ENCODE measurements at places on chromosomes 6 and 20.
A peak's percentile ranks its signal among the peaks of the same experiment; 100 is the strongest.

DNA sequence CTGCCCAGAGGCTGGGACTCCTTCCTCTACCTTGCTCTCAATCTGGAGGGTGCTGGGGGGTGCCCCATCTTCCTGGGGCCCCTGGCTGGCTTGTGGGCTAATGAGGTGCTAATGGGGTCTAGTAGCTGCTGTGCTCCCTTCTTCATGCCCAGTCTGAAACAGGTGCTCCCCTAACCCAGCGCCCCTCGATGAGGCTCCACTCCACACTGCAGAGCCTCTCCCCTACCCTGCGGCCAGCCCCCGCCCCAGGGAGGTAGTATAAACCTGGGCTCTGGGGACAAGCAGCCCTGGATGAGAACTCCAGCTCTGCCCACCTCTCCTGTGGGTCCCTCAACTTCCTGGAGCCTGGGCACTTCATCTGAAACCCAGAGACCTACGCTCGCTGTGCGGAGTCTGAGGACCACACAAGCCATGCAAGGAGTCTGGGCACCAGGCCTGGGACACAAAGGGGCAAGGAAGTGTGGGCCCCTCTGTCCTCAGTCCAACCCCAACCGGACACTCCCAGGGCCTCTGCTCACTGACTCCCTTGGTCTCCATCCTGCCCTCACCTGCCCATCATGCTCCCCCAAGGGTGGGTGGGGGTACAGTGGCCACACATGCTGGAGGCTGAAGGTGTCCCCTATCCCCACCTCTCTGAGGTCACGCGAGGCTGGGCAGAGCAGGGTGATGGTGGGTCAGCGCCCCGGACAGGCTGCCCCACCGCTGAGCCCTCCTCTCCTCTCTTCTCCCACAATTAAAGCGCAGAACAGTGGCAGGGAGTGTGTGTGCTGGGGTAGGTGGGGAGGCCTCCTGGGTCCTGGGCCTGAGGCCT is 6.1 kb downstream of the RPL10A start:
- DNase-seq: no peak

DNA sequence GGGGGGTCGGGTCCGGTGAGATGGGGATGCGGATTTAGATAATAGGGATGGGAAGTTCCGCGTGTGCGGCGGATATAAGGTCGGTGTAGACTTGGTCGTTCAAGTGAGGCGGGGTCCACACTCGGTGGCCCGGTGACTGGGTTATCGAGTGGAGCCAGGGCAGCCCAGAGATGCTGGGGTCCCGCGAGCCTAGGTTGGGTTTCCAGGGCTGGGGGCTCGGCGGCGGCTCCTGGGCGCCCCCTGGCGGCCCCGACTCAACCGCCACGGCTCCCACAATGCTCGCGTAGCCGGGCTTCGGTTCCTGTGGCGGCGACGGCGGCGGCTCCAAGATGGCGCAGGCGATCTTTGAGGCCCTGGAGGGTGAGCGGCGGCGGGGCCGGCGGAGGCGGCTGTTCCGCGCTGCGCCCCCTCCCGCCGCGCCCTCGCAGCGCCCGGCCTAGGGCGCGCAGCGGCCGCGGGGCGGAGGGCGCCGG is at the start of gene ZNF341:
Gene ZNF341, plus strand, starts transcription at position 304 of the 473 bp plus-strand sequence. Its CDS starts 26 bp downstream, at position 330.
- peak; percentile 84 for DNase-seq

GRCh38 chr6:150391890-150392289 is 23.1 kb downstream of the IYD start:
- no peak for DNase-seq

- DNase-seq: no peak
Observed at GRCh38 chr6:54255886-54256285, 52.4 kb upstream of the TINAG start.

All from C1 segment of cervical spinal cord (tissue), 14 donors.